Tibial nerve (tissue), 4 donors: ENCODE measurements at places on chromosomes 2 and 18.

- DNase-seq, result no peak
Measured at GRCh38 chr18:55268151-55268601, 308.9 kb upstream of the CCDC68 start.

DNA sequence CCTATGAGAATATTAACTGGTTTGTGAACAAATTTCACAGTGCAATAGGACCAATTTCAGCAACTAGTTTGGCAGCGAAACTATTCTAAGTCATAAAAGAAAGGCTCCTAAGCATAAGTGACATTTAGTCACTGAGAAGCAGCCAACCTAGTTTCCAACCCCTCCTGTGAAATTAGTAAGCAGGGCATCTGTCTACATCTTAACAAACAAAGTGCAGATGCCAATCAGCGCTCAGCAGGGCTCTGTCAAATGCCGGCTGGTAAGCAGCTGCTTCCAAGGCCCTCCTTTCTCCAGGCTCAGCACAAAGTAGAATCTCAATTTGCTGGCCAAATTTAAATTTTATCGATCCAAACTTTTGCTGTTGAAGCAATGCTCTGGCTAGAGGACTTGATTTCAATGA lies 124.7 kb downstream of the ICOS start:
- no peak for DNase-seq

- DNase-seq, result no peak
Measured at GRCh38 chr2:229434187-229434586, 163.1 kb upstream of the PID1 start.

DNA sequence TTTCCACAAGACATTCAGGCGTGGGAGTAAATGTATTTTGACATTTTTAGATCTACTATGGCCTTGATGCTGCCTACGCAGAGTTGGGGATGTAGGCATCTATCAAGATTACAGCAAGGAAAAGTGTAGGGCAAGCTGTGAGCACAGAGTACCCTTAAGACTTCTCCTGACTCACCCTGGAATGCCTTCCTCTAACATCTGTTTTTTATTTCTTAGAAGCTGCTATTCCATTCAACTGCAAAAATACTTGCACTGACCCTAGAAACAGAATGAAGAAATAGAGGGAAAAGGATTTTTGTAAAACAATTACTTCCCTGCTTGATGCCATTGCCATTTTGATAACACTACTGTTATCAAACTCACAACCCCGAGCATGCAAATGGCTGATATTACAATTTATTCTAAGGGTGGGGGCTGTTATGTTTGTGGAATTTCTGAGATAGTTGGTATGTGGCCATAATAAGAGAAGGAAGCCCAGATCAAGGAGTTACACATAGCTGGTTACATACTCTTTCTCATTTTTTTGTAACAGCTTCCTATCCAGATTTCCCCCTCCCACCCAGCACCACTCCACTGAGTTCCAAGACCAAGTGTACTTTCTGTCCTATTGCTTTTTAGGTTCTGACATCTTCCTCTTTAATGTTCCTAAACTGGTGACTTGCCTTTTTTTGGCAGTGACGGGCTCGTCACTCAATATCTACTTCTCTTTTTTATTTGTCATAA lies 6.0 kb upstream of the ROCK1 start:
- no peak for DNase-seq

DNA sequence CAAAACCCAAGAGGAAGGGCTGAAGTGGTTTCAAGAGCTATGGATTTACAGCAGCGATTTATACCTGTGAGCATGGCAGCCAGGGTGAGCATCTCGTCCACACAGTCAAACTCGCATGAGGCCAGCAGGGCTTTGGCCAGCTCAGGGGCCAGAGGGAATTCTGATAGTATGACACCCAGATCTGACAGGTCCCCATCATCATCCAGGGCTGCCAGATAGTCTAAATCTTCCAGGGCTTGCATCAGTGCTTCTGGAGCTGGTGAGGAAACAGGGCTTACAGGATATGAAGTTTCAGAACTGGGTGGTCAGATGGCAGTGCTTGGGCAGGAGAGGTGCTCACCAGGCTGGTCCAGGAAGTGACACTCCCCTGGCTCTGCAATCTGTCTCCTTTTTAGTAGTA lies 3.5 kb downstream of the DQX1 start:
- no peak for DNase-seq

DNA sequence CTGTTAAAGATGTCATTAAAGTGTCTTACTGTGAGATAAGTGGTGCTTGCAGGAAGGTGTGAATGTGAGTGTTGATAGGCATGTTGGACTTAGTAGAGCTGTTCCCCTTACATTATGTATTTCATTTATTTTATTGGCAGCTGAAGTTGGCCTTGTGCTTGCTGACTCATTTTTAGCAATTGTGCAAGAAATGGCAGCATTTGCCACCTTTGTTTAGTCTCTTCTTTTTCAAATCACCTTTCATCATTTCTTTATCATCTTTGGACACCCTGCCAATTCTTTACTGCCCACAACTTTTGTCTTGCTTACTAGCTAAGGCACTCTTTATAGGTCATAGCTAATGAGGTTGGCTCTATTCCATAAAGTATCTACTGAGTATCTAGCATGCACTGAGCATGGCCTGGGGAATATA lies 130.3 kb upstream of the LYPD6 start:
- no peak for DNase-seq

GRCh38 chr2:219404954-219405353 lies 13.2 kb upstream of the DES start:
- no peak for DNase-seq

- no peak for DNase-seq
Measured at GRCh38 chr2:96685577-96686459, 43.3 kb downstream of the FER1L5 start.

GRCh38 chr2:172376505-172377125 lies 50.8 kb upstream of the ITGA6 start:
- no peak for DNase-seq

GRCh38 chr2:6750411-6751158 lies 115.1 kb downstream of the CMPK2 start:
- DNase-seq, result no peak

- no peak for DNase-seq
Measured at GRCh38 chr2:242032780-242033656, 163.5 kb downstream of the RTP5 start.

- no peak for DNase-seq
Measured at GRCh38 chr18:64119916-64120315, 29.0 kb downstream of the LINC00305 start.

DNA sequence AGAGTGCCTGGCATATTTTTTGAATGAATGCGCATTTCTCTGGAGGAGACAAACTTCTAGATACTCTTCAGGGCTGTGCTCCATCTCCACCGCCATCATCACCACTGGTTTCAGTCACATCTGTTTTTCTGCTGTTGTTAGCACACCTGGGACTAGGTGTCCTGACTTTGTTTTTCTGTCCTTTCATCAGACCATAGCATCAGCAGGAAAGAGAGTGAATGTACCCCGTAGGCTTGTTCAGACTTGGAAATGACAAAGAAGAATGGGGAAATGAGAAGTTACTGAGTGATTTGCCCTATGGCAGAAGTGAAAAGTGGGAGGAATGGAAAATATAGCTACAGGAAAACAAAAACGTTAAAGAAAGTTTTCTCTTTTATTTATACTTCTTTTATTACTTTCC lies 965.2 kb upstream of the FANCL start:
- no peak for DNase-seq

DNA sequence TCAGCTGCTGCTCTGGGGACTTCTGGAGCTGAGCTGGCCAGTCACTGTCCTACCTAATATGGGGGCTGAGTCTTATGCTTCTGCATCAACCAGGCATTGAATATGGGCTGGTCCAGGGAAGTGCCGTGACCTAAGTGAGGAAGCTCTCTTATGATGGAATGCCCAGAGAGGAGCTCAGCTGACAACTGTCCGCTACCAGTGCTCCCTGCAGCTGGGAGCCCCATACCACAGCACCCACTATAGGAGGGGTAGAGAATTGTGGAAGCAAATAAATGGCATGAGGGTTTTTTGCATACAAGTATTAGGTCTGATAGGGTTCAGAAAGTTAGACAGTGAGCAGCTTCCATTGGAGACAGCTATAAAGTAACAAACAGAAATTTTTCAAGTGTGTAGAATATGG lies 4.5 kb downstream of the TIMM21 start:
- no peak for DNase-seq

DNA sequence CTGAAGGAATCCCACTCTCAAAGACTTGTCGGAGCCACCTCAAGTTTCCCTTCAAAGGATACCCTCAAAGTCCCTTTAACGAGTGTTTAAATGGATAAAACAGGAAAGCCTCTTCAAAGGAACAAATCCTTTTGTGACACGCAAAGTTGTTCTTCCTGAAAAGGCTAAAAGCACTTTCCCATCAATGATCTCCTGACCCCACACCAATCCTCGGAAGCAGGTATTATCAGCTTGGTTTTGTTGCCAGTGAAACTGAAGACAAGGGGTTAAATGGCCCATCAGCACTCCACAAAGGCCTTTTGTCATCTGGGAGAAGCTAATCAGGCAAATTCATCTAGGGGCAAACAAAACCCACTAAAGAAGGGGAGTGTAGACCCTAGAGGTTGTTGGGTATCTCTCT lies 418.0 kb upstream of the ID2 start:
- no peak for DNase-seq

DNA sequence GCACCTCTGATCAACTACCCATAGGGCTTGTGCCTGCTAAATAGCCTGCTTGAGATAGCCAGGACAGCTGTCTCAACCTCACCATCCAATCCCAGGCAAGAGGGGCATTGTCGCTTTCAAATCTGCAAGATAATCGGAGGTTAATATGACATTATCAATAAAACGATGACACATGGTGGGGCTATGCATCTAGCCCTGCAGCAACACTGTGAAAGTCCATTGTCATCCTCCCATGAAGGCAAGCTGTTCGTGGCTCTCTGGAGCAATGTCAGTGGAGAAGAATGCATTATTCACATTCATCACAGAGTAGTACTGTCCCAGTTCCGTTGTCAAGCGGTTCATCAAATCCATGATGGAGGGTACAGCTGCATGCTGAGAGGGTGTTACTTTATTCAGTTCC lies 18.9 kb upstream of the KLHL23 start:
- DNase-seq, result no peak

- no peak for DNase-seq
Measured at GRCh38 chr2:65281627-65282351, 54.2 kb downstream of the ACTR2 start.

DNA sequence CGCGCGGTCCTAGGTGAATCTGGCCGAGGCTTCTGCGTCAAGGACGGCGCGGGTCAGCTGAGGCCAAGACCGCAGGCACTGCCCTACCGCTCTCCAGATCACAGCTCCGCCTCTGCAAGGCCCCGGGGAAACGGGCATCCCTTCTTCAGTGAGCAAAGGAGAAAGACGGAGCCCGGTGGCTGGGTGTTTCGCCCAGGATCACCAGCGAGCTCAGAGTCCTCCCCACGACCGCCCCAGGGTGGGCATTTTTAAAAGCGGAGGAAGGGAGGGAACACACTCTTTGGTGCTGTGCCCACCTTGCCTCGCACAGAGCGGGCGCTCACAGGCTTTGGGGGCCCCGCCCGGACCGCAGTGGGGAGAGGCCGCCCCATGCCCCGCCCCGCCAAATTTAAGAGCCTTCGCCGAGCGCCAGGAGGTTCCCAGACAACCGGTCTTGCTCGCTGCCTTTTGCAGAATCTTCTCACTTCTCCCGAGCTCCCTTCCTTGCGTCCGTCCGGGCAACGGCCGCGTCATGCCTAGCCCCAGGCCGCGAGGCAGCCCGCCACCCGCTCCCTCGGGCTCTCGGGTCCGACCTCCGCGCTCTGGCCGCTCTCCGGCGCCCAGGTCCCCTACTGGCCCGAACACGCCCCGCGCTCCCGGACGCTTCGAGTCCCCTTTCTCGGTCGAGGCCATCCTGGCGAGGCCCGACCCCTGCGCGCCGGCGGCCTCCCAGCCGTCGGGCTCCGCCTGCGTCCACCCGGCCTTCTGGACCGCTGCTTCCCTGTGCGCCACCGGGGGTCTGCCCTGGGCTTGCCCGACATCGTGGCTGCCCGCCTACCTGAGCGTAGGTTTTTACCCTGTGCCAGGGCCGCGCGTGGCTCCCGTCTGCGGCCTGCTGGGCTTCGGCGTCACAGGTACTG lies at the start of gene NOTO:
NOTO (plus strand) TSS at position 419 of the 899 bp plus-strand sequence; CDS start at position 512, 93 bp downstream.
- no peak for DNase-seq

- DNase-seq, result peak; percentile 9
Measured at GRCh38 chr2:164954954-164955701, at the start of gene SLC38A11. TSS of gene SLC38A11 (minus strand) at chr2:164955525. CDS start at chr2:164955247, 278 bp downstream.

DNA sequence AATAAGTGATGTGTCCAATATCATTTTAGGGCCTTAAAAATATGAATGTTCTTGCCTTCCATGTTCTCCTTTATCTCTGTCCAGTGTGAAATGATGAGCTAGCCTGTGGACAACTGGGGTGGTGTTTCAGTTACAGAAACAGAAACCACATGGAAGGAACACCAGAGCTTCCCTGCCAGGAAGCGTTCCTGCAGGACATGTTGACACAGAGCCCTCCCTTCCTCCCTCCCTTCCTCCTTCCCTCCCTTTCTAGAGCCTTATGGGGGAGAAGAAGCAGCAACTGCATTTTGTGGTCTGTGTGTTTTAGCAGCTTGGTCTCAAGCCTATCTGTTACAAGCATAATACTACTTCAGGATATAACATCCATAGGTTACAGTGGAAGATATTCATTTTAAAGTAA lies 539.7 kb upstream of the NETO1 start:
- DNase-seq, result no peak

- no peak for DNase-seq
Measured at GRCh38 chr2:177633910-177634294, 241.3 kb downstream of the AGPS start.

DNA sequence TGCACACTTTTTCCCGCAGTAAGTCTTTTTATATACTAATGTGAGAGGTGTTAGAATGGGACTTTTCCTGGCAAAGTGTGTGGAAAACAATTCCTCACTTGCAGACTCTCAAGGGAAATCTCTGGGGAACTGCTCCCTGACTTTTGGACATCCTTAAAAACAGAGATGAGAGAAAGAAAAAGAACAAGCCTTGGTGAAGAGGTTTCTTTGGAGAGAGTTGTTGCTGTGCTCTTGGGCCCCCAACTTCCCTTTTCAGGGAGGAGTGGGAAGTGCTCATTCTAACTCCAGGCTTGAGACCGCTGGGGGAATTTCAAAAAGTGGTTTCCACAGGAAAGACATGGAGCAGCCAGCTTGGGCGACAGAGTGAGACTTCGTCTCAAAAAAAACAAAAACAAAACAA lies 142.6 kb upstream of the SPRED2 start:
- DNase-seq, result peak; percentile 14

GRCh38 chr2:241344925-241345651 lies 11.0 kb upstream of the FARP2 start:
- no peak for DNase-seq

DNA sequence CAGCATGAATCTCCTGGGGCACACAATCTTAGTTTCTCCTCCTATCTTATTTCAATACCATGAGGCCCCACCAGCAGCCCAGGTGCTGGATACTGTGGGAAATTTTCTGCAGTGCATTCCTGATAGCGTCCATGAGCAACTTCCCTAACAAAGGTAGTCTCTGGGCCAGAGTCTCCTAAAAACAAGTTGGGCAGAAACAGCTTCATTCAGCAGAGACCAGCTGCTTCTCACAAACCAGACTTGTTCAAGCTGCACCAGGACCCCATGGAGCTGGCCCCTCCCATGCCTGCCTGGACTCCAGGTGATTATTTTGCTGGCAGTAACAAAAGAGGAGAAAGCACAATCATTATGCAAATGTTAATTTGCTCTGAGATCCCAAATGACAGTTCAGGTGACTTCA lies 31.4 kb downstream of the MYO5B start:
- no peak for DNase-seq

- no peak for DNase-seq
Measured at GRCh38 chr18:73509460-73509859, 638.2 kb downstream of the FBXO15 start.

- DNase-seq, result no peak
Measured at GRCh38 chr18:62883937-62884735, 168.8 kb downstream of the PHLPP1 start.
